ENCODE measurements at places on chromosomes 5 and 9.

DNA sequence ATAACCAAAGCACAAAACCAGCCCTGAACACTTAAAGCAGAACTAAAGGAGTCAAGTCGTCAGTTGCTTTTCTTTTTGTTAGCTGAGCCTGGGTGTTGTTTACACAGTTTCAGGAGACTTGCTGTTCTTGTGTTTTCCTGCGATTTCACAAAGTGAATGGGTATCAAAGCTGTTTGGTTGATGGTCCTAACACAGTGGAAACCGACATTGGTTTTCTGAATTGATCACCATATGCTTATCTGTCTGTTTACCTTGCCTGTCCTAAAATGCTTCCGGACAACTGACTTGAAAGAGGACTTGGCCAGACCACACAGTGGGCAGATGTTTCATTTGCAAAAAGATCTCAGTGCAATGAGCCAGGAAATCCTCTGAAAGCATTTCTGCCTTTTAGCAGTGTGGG is 676.4 kb downstream of the PRELID2 start:
- DNase-seq: no peak

DNA sequence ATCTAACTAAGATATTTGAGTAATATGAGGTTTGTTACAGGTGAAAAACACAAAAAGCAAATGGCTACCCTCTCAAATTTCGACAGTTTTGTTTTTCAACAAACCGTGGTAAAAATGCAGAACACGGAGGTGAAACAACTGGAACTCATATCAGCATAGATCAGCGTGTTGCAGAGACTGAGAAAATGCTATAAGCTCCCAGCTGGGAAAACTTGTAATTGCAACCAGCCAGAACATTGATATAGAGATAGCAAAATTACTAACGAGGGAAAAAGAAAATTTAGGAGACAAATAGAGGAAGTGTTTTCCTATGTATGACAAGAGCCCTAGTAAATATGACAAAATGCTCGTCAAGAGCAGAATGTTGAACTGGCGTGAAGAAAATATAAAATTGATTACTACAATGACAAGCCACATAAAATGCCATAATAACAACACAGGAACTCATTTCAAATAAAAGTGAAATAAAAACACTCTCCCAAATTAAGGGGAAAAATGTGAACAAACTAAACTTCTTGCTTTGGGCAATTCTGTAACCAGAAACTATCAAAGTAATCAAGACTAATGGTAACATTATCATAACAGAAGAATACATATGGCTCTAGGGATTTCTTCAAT is 1989.8 kb downstream of the EFNA5 start:
- no peak for DNase-seq

DNA sequence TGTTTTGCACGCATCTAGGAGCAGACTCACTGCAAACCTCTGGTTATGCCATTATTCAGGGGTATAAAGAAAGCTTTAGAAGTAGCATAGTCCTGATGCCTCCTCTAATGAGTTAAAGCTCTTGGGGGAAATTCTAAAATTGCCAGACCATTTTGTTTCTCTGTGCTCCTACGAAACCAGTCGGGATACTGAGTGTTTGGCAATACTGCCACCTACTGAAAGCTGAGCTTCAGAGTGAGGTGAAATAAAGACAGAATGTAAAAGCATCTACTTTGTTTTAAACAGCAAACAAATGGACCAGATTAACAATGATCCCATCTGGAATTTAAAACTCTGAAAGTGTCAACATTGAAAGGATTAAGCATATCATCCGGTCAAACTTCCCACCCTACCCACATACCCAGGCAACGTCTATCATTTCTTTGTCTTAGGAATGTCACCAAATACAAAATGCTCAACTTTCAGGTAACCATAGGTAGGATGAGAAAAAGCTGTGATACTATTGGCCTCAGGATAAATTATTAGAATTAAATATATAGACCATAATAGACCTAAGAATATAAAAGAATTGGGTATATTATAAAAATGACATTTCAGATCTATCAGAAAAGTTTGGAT is 77.8 kb upstream of the SHISAL2B start:
- DNase-seq: peak; percentile 54

DNA sequence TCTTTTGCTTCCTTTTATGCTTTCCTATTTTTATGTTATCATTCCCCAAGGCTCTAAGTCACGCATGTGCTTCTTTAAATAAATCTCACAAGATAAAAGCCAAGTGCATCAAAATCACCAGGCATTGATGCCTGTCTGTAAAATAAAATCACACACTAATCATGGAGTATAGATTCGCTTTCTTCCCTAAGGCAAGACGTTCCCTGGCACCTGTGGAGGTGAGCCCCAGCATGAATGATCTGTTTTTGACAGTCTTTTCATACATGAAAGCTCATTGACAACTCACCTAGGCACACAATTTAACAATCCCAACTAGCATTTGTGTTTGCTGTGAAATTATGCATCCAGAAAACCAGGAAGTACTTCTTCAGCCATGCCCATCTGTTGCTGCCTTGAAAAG is 146.9 kb upstream of the DMAC1 start:
- DNase-seq: no peak

DNA sequence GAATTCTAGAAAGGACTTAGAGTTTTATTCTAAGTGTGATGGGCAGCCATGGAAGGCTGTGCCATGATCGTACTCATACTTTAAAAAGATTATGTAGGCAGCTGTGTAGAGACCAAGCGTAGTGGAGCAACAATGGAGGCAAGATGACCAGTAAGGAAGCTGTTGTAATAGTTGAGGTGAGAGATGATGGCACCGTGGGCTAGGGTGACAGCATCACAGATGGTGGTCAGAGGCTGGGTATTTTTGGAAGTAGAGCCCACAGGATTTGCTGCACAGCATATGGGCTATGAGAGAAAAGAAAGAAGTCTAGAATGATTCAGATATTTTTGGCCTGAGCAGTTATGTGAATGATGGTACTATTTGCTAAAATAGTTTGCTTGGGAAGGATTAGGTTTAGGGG is 7.7 kb downstream of the ARHGAP26 start:
- no peak for DNase-seq

GRCh38 chr9:101399643-101399970 is 956 bp downstream of the ZNF189 start:
- no peak for DNase-seq

DNA sequence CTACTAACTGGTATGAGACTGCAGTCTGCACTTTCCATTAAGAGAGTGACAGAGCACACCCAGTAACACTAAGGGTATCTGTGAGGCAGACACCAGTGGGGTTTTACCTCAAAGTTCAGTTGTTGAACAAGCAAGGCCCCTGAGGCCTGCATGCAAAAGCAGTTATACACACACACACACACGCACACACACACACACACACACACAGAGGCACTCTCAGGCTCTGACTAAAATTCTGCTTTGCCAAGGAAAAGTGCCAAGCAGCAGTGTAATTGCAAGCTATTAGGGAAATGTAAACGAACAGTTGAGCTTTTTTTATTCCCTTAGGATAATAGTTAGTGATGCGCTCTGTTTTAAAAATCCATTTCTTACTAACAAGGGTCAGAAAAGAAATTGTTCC is 377.1 kb downstream of the SPOCK1 start:
- no peak for DNase-seq

- DNase-seq: no peak
These were observed 116.3 kb downstream of the MED27 start for GRCh38 chr9:131963072-131964030.

GRCh38 chr5:158436271-158437065 is 577.5 kb upstream of the CLINT1 start:
- DNase-seq: no peak

DNA sequence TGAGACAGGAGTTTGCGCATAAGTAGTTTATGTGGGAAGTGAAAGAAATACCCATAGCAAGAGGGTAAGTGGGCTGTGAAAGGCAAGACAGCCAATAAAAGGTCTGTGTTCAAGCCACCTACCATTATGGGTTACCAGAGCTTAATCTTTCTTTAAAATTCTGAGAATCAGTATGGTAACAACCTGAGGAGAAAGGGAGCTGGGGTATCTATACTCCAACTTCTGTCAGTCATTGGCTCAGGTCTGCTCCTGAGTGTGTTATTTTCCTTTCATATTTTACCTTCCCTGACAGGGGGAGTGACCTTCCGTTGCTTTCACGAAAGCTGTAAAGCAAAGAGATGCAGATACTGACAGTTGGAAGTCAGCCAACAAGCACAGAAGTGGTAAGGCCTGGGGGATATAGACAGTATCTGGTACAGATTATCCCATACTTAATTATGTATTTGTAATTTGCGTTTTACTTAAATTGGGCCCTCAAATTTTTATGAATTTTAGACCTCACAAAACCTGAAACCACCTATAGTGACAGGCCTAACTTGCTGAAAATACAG is 233.4 kb downstream of the RAB3C start:
- DNase-seq: no peak

GRCh38 chr5:51712201-51712600 is 329.0 kb downstream of the ISL1 start:
- DNase-seq: no peak

- DNase-seq: no peak
These were observed 45.4 kb upstream of the RANBP3L start for GRCh38 chr5:36346896-36347690.

DNA sequence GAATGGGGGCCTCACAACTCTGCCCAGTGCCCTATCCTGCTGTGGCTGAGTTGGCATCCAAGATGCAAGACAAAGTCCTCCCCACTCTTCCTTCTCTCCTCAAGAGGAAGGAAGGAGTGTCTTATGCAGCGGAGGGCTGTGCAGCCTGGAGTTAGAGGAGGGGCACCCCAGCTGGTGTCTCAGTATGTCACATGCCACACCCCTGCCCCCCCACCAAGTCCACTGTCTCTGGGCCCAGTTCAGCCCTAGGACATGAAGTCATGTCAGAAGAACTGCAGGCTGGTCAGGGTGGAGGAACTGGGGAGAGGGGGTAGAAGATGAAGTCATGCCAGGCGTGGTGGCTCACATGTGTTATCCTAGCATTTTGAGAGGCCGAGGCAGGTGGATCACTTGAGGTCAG is 28.0 kb upstream of the SLC28A3 start:
- DNase-seq: no peak

GRCh38 chr5:172421020-172421419 is 33.3 kb downstream of the SH3PXD2B start:
- no peak for DNase-seq

Data from HEK293T (cell line).